ENCODE measurements at places on chromosomes 5 and 9. TPM values are rescaled to one million over a fixed set of nuclear protein-coding genes. Genes with fewer than 3 reads are reported as not detected.

DNA sequence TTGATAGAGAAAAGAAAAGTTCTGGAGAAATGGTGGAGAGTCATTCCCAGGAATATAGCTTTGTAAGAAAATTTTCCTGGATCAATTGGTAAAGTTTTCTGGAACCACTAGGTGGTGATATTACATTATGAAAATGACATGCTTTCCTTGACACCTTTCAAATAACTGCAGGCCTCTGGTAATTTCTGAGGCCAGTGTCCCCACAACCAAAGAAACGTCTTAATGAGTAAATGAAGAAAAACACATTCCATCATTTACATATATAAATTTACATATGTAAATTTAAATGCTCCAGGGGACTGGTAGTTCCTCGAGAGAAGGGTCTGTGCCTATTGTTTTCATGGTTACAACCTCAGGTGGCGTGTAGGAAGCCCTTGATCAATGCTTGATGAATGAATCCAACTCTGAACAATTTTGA, 17.2 kb upstream of the RGS3 start:
- no peaks in the 10 kb centered on the region for H3K27me3 ChIP-seq
- H3K4me1 ChIP-seq = peaks cover 3% of the 10 kb centered on the region
- DNase-seq = peak; percentile 41
- no peak overlapping the region for H3K4me3 ChIP-seq
- no peaks in the 10 kb centered on the region for H3K36me3 ChIP-seq

Gene SPATA31C1
- 13.5 TPM for total RNA-seq

GRCh38 chr9:74497748-74498620, 849 bp downstream of the RORB start:
- no peaks in the 10 kb centered on the region for H3K36me3 ChIP-seq
- no peaks in the 10 kb centered on the region for H3K27me3 ChIP-seq
- H3K4me3 ChIP-seq = peak overlapping the region; percentile 46
- H3K27ac ChIP-seq = no peak overlapping the region
- DNase-seq = no peak

Gene SLC34A3
- 0.25 TPM for total RNA-seq

Gene AJM1
- 13.1 TPM for total RNA-seq

DNA sequence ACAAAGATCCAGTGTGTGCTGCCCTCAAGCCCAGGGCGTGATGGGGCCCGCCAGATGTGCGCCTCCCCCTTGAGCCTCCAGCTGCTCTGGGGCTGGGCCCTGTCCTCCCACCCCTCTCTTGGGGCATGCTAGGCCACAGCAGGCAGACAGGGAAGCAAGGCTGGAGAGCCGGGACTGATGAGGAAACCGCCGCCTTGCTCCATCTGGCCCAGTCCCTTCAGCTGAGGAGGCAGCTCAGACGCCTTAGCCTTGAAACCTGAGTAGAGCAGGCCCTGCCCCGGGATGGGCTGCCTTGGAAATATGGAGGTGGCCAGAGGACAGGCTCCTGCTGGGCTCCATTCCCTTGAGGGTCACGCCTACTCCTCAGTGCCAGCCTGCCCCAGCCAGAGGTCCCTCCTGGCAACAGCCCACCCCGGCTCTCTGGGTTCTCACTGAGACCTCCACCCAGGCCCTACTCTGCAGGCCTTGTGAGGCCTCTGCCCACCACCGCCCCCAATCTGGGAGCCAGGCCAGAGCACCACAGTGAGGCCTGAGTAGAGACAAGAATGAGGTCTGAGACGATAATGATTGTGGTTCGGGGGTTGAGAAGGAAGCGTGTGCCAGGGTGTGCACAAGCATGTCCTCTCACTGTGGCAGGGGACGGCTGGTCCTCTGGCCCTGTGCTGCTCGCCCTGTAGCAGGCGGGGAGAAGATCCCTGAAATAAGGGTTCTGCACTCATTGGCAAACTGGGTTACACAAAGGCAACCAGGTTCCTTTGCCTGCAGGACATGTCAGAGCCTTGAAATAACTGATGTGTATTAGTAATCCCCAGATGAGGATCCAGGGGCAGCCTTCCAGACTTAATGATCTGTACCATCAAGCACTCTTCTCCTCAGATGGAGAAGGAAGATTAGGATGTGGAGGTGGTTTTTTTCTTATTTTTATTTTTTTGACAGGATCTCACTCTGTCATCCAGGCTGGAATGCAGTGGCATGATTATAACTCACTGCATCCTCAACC, 30.9 kb downstream of the CXXC5 start:
- H3K27me3 ChIP-seq = no peaks in the 10 kb centered on the region
- H3K36me3 ChIP-seq = no peaks in the 10 kb centered on the region
- no peak overlapping the region for H3K27ac ChIP-seq
- no peak for DNase-seq

DNA sequence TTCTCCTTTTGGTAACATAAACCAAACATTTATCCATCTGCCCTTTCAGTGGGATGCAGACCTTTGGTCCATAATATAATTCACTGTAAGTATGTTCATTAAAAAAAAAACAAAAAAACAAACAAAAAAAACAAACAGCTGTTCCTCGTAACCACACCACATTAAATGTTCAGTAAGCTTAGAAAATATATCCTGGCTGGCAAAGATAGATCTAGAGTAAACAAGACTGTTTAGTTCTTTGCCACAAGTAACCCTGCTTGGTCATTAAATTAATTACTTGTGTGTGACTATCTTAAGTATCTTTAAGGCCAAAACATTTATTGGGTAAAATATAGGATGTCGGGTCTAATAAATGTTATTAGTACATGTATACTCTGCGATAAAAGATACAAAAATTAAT, 1717.1 kb downstream of the EFNA5 start:
- no peak for DNase-seq
- no peak overlapping the region for H3K27ac ChIP-seq
- H3K4me1 ChIP-seq = no peaks in the 10 kb centered on the region
- H3K27me3 ChIP-seq = no peaks in the 10 kb centered on the region
- H3K4me3 ChIP-seq = no peak overlapping the region
- H3K36me3 ChIP-seq = no peaks in the 10 kb centered on the region

GRCh38 chr5:159094745-159095144, 5.0 kb downstream of the EBF1 start:
- H3K4me1 ChIP-seq = peaks cover 17% of the 10 kb centered on the region
- no peaks in the 10 kb centered on the region for H3K27me3 ChIP-seq
- H3K27ac ChIP-seq = peak overlapping the region; percentile 93

DNA sequence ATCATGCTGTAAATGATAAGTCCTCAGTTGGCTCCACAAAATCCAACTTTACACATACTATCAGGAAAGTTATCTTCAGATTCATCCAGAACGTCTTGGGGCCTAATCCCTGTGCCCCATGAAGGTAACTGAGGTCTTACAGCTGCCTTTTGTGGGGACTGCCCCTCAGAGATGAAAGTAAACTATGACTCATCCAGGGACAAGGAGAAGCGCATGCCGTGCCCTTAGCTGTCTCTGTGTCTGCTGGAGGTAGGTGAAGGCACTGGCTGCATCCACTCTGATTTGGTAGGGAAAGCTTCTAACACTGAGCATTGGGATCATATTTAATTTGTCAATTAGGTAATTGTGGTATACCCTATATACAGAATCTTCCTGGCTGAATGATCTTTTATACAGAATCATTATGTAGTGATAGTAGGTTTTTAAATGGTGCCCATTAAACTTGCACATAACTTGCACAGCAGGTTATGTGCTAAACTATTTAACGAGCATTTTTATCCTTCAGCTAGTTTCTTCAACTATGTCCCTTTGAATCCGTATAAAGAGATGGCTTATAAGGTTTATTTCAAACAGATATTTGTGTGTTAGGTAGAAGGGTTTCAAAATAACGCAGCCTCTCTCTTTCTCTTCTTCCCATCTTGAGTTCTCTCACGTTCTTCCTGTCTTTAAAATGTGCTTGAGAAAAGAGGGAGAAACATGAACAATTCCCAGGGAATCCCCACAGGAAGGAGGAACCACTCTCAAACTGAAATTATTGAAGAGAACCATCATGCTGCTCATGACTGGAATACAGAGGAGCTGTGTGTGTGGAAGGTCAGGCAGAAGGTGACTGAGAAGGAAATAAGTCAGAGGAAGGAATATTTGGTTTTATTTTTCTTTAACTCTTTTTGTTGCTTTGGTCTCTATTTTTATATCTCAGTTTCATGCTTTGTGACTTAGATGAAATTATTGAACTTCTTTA, 250.9 kb downstream of the CD180 start:
- H3K4me3 ChIP-seq = no peak overlapping the region
- no peaks in the 10 kb centered on the region for H3K4me1 ChIP-seq
- H3K27ac ChIP-seq = no peak overlapping the region
- H3K36me3 ChIP-seq = no peaks in the 10 kb centered on the region

DNA sequence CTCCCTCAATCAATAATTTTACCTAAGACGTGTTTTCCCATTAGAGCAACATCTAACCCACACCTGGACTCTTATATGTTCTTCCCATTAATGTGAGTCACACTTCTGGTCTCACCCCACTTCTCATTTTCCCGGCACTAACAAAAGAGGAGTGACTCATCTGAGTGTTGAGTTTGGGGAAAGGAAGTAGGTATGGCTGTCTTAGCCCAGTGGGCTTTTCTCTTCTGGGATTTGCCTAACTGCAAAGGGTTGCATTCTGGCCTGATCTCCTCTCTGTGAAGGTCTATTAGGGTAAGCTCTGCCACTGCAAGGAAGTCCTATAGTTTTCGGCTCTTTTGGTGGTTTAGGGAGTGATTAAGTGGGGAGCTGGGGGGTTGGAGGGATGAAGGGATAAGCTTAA, 195.6 kb downstream of the KIAA0825 start:
- no peaks in the 10 kb centered on the region for H3K27me3 ChIP-seq
- H3K4me3 ChIP-seq = no peak overlapping the region
- H3K36me3 ChIP-seq = no peaks in the 10 kb centered on the region
- no peak for DNase-seq
- H3K4me1 ChIP-seq = no peaks in the 10 kb centered on the region
- H3K27ac ChIP-seq = no peak overlapping the region

Gene NEUROG1
- total RNA-seq = not detected

GRCh38 chr5:136590581-136590980, 225.2 kb upstream of the TRPC7 start:
- H3K27ac ChIP-seq = no peak overlapping the region
- H3K4me3 ChIP-seq = no peak overlapping the region
- no peaks in the 10 kb centered on the region for H3K36me3 ChIP-seq
- no peaks in the 10 kb centered on the region for H3K4me1 ChIP-seq
- DNase-seq = no peak
- H3K27me3 ChIP-seq = no peaks in the 10 kb centered on the region

GRCh38 chr5:95445995-95446394, 54.8 kb downstream of the FAM81B start:
- H3K4me1 ChIP-seq = no peaks in the 10 kb centered on the region
- H3K4me3 ChIP-seq = no peak overlapping the region
- H3K27ac ChIP-seq = no peak overlapping the region
- H3K27me3 ChIP-seq = no peaks in the 10 kb centered on the region
- no peaks in the 10 kb centered on the region for H3K36me3 ChIP-seq

Gene LCN15
- total RNA-seq = 0.68 TPM

Gene MARCHF11
- total RNA-seq = 28.7 TPM

Measured in testis (tissue), 5 donors.